CD4-positive, alpha-beta T cell treated with Interleukin-4 for 4 hours (primary cell): ENCODE measurements at places on chromosomes 5 and 9.

DNA sequence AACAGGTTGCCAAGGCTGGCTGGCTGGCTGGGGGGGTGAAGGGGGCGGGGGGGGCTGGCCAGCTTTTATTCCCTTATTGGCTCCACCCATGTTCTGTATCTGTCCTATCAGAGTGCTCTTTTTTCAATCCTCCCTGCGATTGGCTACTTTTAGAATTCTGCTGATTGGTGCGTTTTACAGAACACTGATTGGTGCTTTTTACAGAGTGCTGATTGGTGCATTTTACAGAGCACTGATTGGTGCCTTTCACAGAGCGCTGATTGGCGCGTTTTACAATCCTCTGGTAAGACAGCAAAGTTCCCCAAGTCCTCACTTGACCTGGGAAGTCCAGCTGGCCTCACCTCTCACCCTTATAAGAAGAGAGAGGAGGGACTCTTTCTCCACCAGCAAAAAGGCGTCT is 175.9 kb downstream of the ERCC6L2 start:
- no peak for DNase-seq

- DNase-seq: no peak
Observed at GRCh38 chr5:59506285-59506877, 387.1 kb downstream of the PDE4D start.

GRCh38 chr9:14529054-14529453 is 164.2 kb downstream of the ZDHHC21 start:
- DNase-seq: no peak

DNA sequence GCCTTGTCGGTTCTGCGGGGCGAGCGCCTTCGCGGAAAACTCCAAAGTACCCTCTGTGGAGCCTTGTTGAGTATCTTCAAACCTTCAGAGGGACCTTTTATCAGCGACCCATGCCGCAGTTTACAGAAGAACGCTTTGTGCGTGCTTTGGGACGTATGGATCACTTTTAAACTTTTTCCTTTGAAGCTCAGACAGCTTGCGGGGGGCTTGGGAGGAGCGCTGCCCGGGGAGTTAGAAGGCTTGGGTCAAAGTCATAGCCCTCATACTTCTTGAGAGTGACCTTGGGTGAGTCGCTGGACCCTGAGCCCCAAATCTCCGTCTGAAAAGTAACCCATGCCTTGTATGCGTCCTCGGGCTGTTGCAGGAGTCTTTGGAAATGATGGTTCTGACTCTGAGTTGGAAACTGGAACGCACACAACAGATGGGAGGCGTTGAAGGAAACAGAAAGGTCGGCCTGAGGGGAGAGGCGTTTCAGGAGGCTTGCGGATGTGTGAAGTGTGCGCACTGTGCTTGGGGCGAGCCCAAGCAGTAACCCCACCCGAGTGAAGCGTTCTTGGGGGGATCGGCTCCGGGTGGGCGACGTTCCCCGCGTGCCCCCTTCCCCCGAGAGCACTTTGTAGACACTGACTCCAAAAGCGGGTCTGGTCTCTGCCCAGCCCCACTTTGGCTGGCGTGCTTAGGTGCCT is 661 bp upstream of the SLC25A51 start:
- DNase-seq: no peak

DNA sequence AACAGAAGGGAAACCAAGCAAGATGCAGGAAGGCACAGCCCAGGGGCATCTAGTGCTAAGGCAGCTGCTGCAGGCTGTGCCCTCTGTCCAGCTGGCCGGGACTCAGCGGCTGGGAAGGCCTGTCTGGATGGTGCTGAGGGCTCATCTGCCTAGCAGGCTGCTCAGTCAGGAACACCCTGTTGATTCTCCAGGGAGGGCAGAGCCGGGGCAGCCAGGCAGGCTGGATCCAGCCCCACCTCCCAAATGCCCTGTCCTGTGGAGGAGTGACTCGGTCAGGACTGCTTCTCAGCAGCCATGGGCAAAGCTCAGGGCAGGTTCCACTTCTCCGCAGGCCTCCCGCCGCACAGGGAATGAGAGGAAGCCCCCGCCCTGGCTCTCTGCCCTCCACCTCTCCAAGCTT is 7.8 kb upstream of the LCN9 start:
- no peak for DNase-seq

- no peak for DNase-seq
Observed at GRCh38 chr9:19495186-19496028, 86.6 kb downstream of the ACER2 start.

DNA sequence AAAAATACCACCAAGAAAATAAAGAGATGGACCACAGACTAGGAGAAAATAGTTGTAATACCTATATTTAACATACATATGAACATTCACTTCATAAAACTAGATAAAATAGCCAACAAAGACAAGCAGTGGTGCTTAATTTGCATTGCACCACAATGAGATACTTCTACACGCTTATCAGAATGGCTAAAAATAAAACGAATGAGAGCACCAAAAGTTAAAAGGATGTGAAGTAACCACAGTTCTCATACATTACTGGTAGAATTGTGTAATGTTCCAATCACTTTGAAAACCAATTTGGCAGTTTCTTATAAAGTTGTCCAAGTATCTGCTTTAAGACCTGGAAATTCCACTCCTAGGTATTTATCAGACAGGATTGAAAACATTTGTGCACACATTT is 198.9 kb upstream of the SGCD start:
- DNase-seq: no peak

GRCh38 chr5:170791325-170791954 is 7.9 kb downstream of the GABRP start:
- no peak for DNase-seq

GRCh38 chr9:34069831-34070230 is 21.1 kb upstream of the UBAP2 start:
- DNase-seq: no peak

DNA sequence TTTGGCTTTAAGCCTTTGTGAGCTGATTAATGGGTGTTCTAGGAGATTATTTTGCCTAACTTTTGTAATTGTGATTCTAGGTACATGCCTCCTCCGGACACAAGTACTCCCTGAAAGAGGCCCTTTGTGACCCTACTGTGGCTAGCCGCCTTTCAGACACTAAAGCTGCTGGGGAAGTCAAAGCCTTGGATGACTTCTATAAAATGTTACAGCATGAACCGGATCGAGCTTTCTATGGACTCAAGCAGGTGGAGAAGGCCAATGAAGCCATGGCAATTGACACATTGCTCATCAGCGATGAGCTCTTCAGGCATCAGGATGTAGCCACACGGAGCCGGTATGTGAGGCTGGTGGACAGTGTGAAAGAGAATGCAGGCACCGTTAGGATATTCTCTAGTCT is 13.6 kb downstream of the ITGA1 start:
- no peak for DNase-seq

GRCh38 chr9:69030851-69031645 is 4.5 kb upstream of the FXN start:
- DNase-seq: no peak

- DNase-seq: no peak
Observed at GRCh38 chr5:57932761-57933160, 450.1 kb upstream of the ACTBL2 start.

- DNase-seq: no peak
Observed at GRCh38 chr5:66922881-66923280, 273.7 kb downstream of the CD180 start.

DNA sequence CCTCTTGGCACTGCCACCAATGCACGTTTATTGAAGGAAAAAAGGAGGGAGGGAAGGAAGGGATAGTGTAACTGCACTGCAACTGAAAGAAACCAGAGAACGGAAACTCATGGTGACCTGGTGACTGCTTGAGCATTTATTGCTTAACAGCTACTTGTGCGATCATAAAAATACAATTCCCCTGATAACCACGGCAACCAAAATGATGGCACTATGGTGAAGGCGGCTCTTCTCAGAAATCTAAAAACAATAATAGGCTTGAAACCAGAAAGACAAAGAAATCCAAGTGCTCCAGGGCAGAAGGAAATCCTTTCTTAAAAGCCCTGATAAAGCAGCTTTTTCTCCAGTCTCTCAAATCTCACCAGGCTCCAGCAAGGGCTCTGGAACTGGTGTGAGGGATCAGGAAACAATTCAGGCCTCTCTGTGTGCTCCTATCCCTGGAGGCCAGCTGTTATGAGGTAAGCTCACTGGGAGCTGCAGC is 1.9 kb downstream of the FBXO10 start:
- no peak for DNase-seq

GRCh38 chr5:79181419-79182022 is 54.4 kb upstream of the JMY start:
- DNase-seq: no peak

GRCh38 chr9:257957-258356 is 43.3 kb downstream of the DOCK8 start:
- DNase-seq: no peak
